ENCODE measurements at places on chromosomes 5 and 9.

DNA sequence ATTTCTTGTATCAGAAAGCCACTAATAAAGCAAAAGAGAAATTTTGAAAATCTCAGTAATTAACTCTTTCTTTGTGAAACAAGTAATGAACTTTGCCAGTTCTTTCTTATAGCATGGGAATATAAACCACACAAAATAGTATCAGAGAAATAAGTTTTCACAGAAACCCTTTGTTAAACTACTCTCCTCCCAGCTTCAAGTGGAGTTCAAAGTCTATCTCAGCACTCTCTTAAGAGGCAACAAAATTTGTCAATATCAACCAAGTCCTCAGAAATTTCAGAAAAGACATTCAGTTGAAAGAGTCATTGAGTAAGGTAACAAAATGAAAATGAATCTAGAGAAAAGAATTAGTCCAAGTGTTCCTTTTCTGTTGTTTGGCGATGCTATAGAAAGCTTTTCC, 89.3 kb downstream of the NTRK2 start:
- no peak for DNase-seq

GRCh38 chr9:86892576-86892975, 54.7 kb downstream of the GAS1 start:
- DNase-seq: no peak

DNA sequence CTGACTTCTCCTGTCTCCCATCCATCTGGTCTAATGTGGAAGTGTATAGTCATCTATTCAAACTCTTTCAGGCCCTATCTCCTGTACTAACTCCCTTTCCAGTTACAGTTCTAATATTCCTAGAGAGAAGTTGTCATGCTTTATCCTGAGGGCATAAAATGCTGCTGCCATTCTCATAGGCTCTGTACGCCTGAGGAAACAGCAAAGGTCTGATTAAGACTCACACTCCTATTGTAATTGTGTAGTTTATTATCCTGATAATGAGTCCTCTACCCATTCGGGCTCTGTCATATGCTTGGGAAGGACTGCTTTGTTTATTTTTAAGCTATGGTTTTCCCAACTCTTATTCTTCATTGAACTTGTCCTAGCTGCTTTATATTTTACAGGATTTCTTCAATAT, 290.4 kb downstream of the TMEM38B start:
- DNase-seq: no peak

GRCh38 chr9:105593145-105593544, 35.2 kb downstream of the FKTN start:
- no peak for DNase-seq

GRCh38 chr9:90188656-90189055, 454.0 kb downstream of the DIRAS2 start:
- DNase-seq: no peak

DNA sequence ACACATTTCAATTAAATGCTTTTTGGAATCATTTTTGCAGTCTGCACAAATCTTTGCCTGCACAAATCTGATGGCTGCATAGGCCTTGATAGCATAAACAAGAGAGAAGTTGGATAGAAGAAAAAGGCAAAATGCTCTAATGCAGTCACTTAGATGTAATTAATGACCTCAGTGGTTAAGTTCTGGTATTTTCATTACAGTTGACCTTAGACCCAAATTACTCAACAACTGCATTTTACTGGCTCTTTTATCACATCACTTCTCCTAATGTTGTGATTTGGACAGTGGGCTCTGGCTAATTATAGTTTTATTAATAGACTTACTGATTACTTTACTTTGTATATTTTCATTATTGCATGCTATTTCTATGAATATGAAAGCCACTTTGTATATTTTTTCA, 34.3 kb downstream of the NTRK2 start:
- DNase-seq: no peak

GRCh38 chr5:36948650-36949049, 72.1 kb downstream of the NIPBL start:
- DNase-seq: no peak

GRCh38 chr5:125228363-125229070, 482.1 kb upstream of the ZNF608 start:
- DNase-seq: no peak
